ENCODE measurements at places on chromosomes 13 and 19.

GRCh38 chr19:33208371-33208895 lies 14.3 kb downstream of the LRP3 start:
- no peak for DNase-seq

DNA sequence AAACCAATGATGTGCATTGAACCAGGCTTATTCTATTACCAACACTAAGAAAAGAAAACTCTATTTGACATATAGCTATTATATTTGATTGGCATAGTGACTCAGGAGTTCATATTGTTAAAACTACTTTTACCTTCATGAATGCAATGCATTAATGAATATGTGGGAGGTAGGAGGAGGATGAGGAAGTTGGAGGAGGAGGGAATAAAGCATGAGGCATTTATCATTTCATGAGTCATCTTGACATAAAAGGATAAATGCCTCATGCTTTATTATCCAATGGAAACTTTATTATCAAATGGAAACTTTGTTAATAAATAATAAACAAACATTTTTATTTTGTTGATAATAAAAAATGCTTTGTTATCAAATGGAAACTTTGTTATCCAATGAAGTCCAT lies 116.5 kb downstream of the SPRY2 start:
- DNase-seq: no peak

DNA sequence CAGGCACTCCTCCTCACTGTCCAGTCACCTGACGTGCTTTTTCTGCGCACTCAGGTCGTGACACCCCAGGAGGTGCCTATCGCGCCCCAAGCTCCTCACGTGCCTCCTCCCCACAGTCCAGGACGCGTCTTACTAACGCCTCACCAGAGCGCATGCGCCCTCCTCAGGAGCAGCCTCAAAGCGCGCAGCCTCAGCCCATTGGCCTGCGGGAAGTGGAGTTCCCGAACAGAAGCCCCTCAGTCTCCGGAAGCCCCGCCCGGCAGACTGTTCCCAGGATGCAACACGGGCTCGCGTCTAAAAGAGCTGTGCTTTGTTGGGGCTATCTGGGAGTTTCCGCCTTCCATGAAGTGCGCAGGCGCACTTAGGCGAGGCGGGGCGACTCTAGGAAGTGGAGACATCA lies 8.3 kb upstream of the ZNF556 start:
- DNase-seq: no peak

GRCh38 chr13:113225515-113225914 lies 16.1 kb downstream of the CUL4A start:
- DNase-seq: no peak

GRCh38 chr19:4152241-4152998 lies 1.0 kb upstream of the CREB3L3 start:
- no peak for DNase-seq

- no peak for DNase-seq
Measured at GRCh38 chr19:8057545-8058270, 5.1 kb downstream of the CCL25 start.

DNA sequence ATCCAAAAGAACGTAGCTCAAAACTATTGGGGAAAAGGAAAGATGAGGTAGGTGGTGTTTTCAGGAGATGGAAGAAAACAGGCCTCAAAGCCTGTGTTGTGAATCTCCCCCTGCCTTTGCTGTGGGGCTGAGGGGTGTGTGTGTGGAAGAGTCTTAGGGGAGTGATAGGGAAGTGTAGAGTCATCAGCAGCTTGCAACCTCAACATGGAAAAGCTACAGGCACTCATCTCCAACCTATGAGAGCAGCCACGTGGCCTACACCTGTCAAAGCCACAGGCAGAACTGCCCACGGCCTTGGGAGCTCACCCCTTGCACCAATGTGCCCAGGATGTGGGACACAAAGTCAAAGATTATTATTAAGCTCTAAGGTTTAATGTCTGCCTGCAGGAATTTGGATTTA lies 4.3 kb upstream of the SIGLEC12 start:
- no peak for DNase-seq

- DNase-seq: peak; percentile 16
Measured at GRCh38 chr19:16660763-16661479, at the start of gene TMEM38A. TMEM38A (plus strand) TSS chr19:16661139; CDS start chr19:16661218, 79 bp downstream.

Data from CD4-positive, alpha-beta T cell treated with Interleukin-6 at 100 ng/mL for 8 hours (primary cell).